ENCODE measurements at places on chromosomes 13 and 19.

DNA sequence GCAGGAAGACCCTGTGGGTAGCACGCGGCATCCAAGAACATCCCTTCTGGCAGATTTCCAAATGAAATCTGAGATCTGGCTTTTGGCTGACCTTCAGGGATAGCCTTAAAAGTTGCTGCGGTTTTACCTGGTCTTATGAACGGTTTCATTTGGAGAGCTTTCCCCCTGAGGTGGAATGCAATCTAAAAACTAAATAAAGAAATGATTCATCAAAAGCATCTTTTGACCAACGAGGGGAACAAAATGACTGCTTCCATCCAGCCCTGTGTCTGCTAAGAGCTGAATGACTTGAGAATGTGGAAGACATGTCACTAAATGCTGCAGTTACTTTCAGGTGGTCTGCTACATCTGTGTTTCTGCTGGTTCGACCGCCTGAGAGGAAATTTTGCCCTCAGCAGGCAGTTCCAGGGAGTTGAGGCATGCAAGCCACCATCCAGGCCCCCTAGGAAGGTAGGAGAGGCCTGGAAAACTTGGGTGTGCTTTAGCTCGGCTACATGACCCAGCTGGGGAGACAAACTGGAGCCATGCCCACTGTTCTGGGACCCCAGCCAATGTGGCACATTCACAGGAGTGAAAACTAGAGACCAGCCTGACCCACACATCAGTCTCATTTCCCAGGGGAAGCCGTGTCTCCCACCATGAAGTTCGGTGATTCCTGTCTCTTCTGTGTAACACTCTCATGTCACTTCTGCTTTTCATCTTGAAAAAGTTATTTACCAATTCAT lies 175.1 kb upstream of the KL start:
- DNase-seq, result no peak

DNA sequence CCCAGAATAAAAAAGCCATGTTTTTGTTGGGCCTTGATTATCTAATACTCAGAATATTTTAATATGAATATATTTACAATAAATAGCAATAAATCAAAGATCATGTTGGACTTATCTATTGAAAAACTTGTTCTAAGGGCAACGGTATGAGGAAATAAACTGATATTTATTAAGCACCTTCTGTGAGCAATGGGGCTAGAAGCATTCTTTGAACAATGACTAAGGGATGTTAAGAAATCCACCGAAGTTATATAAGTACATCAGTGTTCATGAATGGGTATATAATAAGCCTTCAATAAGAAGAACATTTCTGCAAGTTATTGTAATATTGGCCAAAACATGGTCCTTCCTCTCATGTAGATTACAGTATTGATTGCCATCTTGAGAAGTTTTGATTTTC lies 221.8 kb downstream of the OXGR1 start:
- no peak for DNase-seq

DNA sequence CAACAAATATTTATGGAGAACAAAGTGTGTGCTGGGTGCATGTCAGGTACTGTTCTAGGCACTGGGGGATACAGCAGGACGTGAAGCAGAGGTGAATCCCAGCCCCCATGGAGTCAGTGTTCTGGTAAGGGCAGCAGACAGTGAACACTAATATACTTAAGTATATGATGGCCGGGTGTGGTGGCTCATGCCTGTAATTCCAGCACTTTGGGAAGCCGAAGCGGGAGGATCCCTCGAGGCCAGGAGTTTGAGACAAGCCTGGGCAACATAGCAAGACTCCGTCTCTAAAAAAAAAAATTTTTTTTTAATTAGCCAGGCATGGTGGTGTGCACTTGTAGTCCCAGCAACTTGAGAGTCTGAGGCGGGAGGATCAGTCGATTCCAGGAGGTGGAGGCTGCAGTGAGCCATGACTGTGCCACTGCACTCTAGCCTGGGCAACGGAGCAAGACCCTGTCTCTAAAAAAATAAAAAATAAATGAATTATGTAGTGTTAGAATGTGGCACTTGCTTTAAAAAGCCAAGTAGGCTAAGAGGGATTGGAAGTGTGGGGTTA lies 22.6 kb downstream of the CHST8 start:
- DNase-seq, result no peak

DNA sequence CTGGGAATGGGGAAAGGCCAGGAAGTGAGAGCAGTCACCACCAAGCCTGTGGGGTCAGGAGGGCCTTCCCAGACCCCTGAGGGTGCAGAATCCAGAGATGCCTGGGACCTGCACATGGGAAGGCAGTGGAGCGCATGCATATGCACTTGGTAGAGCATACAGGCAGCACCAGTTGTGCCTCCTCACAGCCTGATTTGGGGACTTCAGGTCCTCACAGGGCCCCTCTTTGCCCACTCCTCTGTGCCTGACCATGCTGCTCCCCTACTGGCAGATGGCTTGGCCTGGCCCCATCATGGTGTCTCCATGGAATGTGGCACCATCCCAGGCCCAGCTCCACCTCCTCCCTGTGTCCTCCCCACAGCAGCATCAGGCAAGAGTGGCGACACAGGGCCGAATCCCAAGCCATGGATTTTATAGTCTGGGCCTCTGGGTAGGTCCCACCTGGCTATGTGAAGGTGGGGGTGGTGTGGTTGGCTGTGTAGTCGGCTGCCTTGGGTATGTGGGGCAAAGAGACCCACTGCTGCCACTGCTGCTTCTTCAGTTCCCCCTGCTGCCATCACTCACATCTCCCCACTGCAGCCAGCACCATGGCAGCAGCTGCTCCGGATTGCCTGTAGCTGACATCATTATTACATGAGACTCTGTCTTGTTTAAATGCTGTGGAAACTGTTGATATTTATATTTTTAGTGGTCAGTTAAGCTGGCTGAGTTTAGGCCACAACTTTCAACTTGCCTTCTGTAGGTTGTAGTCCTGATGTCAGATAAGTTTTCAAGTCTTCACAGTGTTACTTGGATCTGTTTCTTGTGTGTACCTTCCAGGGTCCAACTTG lies 247.0 kb downstream of the GPC6 start:
- DNase-seq, result no peak

Measured in activated CD4-positive, alpha-beta T cell treated with anti-CD3 and anti-CD28 coated beads, Interleukin-2, amount 50 U/mL, for 24 hours (primary cell).